ENCODE measurements at places on chromosomes 5 and 9. TPM values are rescaled to one million over a fixed set of nuclear protein-coding genes. Genes with fewer than 3 reads are reported as not detected.

DNA sequence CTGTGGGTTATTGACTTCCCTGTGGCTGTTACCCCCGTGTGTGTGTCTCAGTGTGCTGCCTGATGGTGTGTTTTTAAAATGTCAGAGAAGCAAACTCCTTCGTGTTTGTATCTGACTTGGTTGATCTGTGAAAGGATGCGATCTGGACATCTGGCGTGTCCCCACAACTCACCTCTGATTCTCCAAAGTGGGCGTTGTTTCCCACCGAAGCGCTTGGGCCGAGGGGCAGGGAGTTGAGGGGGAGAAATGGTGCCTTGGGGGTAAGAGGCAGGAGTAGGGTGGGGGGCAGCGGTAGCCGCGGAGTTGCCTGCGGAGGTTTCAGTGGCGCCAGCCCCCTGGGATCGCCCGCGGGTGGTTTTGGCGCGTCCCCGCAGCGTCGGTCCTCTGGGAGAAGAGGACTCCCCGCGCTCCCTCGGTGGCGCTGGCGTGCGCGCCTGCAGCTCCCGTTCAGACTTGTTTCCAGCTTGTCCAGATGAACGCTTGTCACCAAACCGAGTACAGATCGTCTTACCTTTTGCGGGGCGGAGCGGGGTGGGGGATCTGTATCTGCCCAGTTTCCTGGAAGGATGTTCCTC, 1.1 kb downstream of the MAST4 start:
- peak; percentile 34 for DNase-seq
- peak overlapping the region; percentile 54 for H3K4me3 ChIP-seq

GRCh38 chr5:179187681-179188575, 127.8 kb downstream of the ZNF354C start:
- no peak overlapping the region for H3K4me3 ChIP-seq
- no peaks in the 10 kb centered on the region for H3K36me3 ChIP-seq
- H3K27me3 ChIP-seq = peaks cover 2% of the 10 kb centered on the region

DNA sequence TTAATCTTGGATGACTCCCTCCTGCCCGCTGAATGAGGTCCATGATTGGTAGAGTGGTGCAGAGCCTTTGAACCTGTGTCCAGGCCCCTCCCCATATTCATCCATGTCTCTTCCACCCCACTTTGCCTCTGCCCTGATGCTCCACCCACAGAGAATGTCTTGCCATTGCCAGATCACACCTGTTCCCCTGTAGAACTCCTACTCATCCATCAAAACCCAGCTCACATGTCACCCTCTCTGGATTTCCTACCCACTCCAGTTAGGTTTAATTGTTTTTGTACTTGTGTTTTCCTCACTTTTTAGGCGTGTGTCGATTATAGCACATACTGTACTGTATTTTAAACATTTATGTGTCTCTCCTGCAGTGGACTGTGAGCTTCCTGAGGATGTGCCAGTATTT, 107.0 kb upstream of the CTSL start:
- no peak overlapping the region for H3K4me3 ChIP-seq
- no peak for DNase-seq

The SPINK6 gene
- not detected for total RNA-seq

- peaks cover 6% of the 10 kb centered on the region for H3K4me1 ChIP-seq
- no peaks in the 10 kb centered on the region for H3K36me3 ChIP-seq
- DNase-seq = no peak
- H3K27ac ChIP-seq = no peak overlapping the region
- no peak overlapping the region for H3K4me3 ChIP-seq
Observed at GRCh38 chr5:74870299-74871067, 4.3 kb upstream of the FAM169A start.

GRCh38 chr9:116238225-116238624, 84.6 kb downstream of the PAPPA start:
- H3K27me3 ChIP-seq = no peaks in the 10 kb centered on the region
- H3K27ac ChIP-seq = no peak overlapping the region
- H3K4me3 ChIP-seq = no peak overlapping the region
- DNase-seq = peak; percentile 15
- no peaks in the 10 kb centered on the region for H3K36me3 ChIP-seq
- no peaks in the 10 kb centered on the region for H3K4me1 ChIP-seq

DNA sequence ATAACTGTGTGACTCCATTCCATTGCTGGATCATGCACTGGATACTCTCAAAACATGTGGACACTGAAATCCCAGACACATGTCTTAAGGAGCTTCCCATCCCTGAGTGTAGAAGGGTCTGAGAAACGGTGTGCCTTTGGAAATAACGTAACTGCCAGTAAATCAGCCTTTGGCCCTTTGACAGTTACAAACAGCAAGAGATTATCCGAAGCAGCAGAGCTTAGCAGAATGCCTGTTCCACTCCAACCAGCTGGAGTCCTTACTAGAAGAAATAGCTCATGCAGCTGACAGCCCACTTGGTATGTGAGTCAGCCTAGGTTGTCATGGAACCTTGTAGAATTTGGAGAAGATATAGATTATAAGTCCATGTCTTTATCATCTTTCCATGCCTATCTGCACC, 7.0 kb downstream of the TMEM252 start:
- peak; percentile 31 for DNase-seq
- H3K27ac ChIP-seq = no peak overlapping the region
- no peaks in the 10 kb centered on the region for H3K27me3 ChIP-seq
- H3K4me3 ChIP-seq = no peak overlapping the region
- peaks cover 37% of the 10 kb centered on the region for H3K4me1 ChIP-seq

- no peaks in the 10 kb centered on the region for H3K4me1 ChIP-seq
- DNase-seq = no peak
- H3K27me3 ChIP-seq = no peaks in the 10 kb centered on the region
- H3K36me3 ChIP-seq = no peaks in the 10 kb centered on the region
Observed at GRCh38 chr9:120303519-120303918, 276.4 kb downstream of the CDK5RAP2 start.

The TEX48 gene
- not detected for total RNA-seq
